MCF 10A (cell line): ENCODE measurements at places on chromosomes 7 and 10. TPM values are rescaled to one million over a fixed set of nuclear protein-coding genes. Genes with fewer than 3 reads are reported as not detected.
A peak's percentile ranks its signal among the peaks of the same experiment; 100 is the strongest.

DNA sequence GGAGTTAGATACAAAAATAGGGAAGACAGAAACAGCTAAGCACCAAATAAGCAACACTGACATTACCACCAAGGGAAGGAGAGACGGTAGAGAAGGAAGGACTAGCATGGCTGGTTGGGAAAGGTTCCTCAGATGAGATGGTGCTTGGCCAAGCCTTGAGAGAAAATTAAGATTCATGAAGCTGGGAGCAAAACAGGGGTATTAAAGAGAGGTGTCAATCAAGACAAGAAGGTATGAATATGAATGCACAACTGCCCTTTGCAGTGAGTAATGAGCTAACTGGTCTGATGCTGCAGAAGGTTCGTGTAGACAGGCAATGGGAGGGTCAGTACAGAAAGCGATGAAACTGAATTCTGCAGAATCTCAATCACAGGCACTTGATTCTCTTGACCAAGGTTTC is 67.7 kb downstream of the SLC37A3 start:
- no peak overlapping the region for H3K27ac ChIP-seq
- no peaks in the 10 kb centered on the region for H3K27me3 ChIP-seq
- no peak overlapping the region for H3K4me3 ChIP-seq
- no peak for DNase-seq
- H3K4me1 ChIP-seq, result no peaks in the 10 kb centered on the region
- H3K36me3 ChIP-seq, result peaks cover 23% of the 10 kb centered on the region

- peak overlapping the region; percentile 55 for H3K4me3 ChIP-seq
- peak; percentile 25 for DNase-seq
- peaks cover 22% of the 10 kb centered on the region for H3K27me3 ChIP-seq
- H3K4me1 ChIP-seq, result peaks cover 12% of the 10 kb centered on the region
Observed at GRCh38 chr10:110733218-110733952, 89.2 kb downstream of the RBM20 start.

DNAJC12 gene
- 9.5 and 13.8 TPM in 2 replicates for total RNA-seq

ZNF735 gene
- not detected in 2 replicates for total RNA-seq

- no peak for DNase-seq
- no peak overlapping the region for H3K4me3 ChIP-seq
- no peaks in the 10 kb centered on the region for H3K27me3 ChIP-seq
- H3K4me1 ChIP-seq, result peaks cover 27% of the 10 kb centered on the region
- H3K36me3 ChIP-seq, result peaks cover 73% of the 10 kb centered on the region
Observed at GRCh38 chr10:3111621-3112163, 44.3 kb downstream of the PFKP start.

GRCh38 chr10:89278034-89278535 is 23.8 kb upstream of the IFIT2 start:
- peak; percentile 98 for DNase-seq
- no peaks in the 10 kb centered on the region for H3K27me3 ChIP-seq
- H3K4me1 ChIP-seq, result peaks cover 53% of the 10 kb centered on the region
- peak overlapping the region; percentile 100 for H3K27ac ChIP-seq

GRCh38 chr10:26997610-26998009 is 102.7 kb downstream of the ANKRD26 start:
- DNase-seq, result no peak
- peaks cover 11% of the 10 kb centered on the region for H3K36me3 ChIP-seq
- no peaks in the 10 kb centered on the region for H3K4me1 ChIP-seq
- no peak overlapping the region for H3K4me3 ChIP-seq
- H3K27ac ChIP-seq, result no peak overlapping the region

DNA sequence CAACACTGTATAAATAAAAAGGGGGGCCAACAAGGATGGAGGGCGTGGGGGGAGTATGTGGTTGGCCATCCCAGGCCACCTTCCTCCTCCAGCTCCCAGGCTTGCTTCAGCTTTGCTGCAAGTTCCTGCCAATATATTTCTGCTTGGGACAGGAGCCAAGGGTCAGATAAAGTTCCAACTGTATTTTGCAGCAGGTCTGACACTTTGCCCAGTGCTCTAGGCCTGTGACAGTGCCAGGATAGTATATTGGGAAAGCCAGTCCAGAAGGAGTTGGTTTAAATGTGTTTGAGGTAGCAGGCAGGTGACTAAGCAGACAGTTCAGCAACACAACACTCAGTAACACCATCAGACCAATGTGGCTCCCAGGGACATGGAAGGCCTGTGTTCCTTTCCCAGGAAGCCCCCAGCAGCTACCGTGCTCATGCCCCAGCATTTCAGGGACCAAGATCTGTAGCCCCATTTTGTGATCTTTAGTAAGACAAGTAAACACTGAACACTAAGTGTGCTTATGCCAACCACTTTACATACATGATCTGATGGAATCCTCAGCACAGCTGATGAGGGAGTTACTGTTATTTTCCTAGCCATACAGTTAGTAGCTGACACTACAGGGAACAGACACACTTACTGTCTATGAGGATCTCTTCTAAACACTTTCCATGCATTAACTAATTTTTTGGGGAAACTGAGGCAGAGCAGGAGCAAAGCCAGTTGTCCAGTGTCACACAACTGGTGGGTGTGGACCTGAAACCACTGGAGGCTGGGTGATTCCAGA is 38.9 kb downstream of the DNAJB12 start:
- peak overlapping the region; percentile 80 for H3K27ac ChIP-seq
- peak; percentile 97 for DNase-seq
- H3K4me1 ChIP-seq, result peaks cover 38% of the 10 kb centered on the region
- no peak overlapping the region for H3K4me3 ChIP-seq
- H3K27me3 ChIP-seq, result no peaks in the 10 kb centered on the region

DNA sequence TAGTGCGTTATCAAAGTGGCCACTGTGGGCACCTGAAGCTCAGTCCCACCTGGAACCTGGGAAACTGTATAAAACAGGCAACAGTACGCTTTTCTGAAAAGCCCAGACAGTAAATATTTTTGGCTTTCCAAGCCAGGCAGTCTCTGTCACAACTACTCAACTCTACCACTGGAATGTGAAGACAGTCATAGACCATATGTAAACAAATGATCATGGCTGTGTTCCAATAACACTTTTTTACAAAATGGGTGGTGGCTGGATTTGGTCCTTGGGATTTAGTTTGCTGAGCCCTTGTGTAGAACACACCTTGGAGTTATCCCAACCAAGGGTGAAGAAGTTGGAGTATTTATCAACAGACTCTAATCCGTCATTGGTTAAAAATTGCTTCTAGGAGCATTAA is 259.9 kb downstream of the SKIDA1 start:
- peak; percentile 83 for DNase-seq
- H3K27ac ChIP-seq, result peak overlapping the region; percentile 93
- H3K4me3 ChIP-seq, result peak overlapping the region; percentile 35
- H3K36me3 ChIP-seq, result no peaks in the 10 kb centered on the region
- H3K4me1 ChIP-seq, result peaks cover 20% of the 10 kb centered on the region

DNA sequence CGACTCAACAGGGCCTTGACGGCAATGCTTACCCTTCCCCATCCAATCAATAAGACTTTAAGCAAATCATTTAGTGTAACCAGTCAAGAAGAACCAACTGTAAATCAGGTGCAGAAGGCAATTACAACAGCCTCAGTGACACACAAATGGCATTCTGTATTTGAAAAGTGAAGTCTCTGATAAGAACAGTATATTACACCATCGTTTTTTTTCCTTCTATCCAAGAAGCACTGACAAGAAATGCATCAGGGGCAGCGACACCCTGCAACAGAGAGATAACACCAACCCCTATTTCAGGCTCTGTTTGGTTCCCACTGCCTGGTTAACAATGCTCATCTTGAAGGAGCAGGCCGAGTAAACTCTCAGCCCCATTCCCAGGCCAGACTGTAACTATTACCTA is 204.0 kb upstream of the AOAH start:
- no peaks in the 10 kb centered on the region for H3K36me3 ChIP-seq
- peaks cover 5% of the 10 kb centered on the region for H3K4me1 ChIP-seq
- no peaks in the 10 kb centered on the region for H3K27me3 ChIP-seq
- no peak overlapping the region for H3K4me3 ChIP-seq
- DNase-seq, result no peak

GRCh38 chr10:50461834-50462233 is 161.9 kb downstream of the SGMS1 start:
- no peaks in the 10 kb centered on the region for H3K27me3 ChIP-seq
- no peaks in the 10 kb centered on the region for H3K4me1 ChIP-seq
- DNase-seq, result no peak

GRCh38 chr10:44476409-44477045 is 91.6 kb upstream of the CXCL12 start:
- no peak for DNase-seq
- no peaks in the 10 kb centered on the region for H3K36me3 ChIP-seq
- H3K4me1 ChIP-seq, result no peaks in the 10 kb centered on the region
- no peak overlapping the region for H3K4me3 ChIP-seq
- H3K27me3 ChIP-seq, result no peaks in the 10 kb centered on the region

GRCh38 chr7:99409192-99409572 is 413 bp downstream of the BUD31 start:
- peak overlapping the region; percentile 97 for H3K4me3 ChIP-seq
- H3K27me3 ChIP-seq, result no peaks in the 10 kb centered on the region
- H3K4me1 ChIP-seq, result peaks cover 26% of the 10 kb centered on the region
- peak overlapping the region; percentile 98 for H3K27ac ChIP-seq
- no peak for DNase-seq

TMEM139 gene
- 8.1 and 9.2 TPM in 2 replicates for total RNA-seq

GRCh38 chr10:128058750-128059134 is 67.5 kb downstream of the MKI67 start:
- no peaks in the 10 kb centered on the region for H3K27me3 ChIP-seq
- H3K27ac ChIP-seq, result no peak overlapping the region
- peaks cover 69% of the 10 kb centered on the region for H3K36me3 ChIP-seq

ELFN1 gene
- not detected in 2 replicates for total RNA-seq

GRCh38 chr10:34985146-34985545 is 105.0 kb downstream of the CUL2 start:
- H3K4me3 ChIP-seq, result no peak overlapping the region
- H3K4me1 ChIP-seq, result no peaks in the 10 kb centered on the region
- no peak overlapping the region for H3K27ac ChIP-seq
- H3K36me3 ChIP-seq, result no peaks in the 10 kb centered on the region
- no peaks in the 10 kb centered on the region for H3K27me3 ChIP-seq

- no peaks in the 10 kb centered on the region for H3K36me3 ChIP-seq
- peaks cover 22% of the 10 kb centered on the region for H3K4me1 ChIP-seq
- peak overlapping the region; percentile 67 for H3K27ac ChIP-seq
- DNase-seq, result peak; percentile 86
- no peak overlapping the region for H3K4me3 ChIP-seq
Observed at GRCh38 chr10:60148266-60148840, 241.3 kb downstream of the ANK3 start.

DNA sequence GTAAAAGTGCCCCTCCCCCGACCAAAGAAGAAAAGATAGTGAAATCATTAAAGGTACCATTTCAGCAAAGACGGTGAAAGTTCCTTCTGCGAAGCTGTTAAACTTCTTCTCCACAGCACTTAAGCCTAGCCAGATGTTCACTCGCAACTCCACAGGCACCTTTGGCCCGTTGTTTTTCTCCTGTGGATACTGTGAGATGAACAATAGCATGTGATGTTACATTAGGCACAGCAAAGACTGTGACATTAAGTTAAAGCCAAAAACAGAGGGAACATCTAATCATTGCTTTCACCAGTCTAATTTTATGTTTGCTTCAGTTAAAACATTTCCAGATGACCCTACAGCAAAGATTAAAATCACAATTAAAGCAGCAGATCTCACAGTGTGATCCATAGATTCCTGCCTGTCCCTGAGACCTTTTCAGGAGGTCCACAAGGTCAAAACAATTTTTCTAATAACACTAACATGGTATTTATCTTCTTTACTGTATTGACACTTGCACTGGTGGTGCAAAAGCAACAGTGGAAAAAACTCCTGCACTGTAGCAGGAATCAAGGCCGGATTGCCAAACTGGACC is 112.5 kb downstream of the MYOF start:
- no peak overlapping the region for H3K27ac ChIP-seq
- peaks cover 93% of the 10 kb centered on the region for H3K36me3 ChIP-seq
- H3K27me3 ChIP-seq, result no peaks in the 10 kb centered on the region
- H3K4me1 ChIP-seq, result no peaks in the 10 kb centered on the region
- no peak for DNase-seq
- H3K4me3 ChIP-seq, result no peak overlapping the region

- no peak overlapping the region for H3K27ac ChIP-seq
- no peak overlapping the region for H3K4me3 ChIP-seq
- DNase-seq, result no peak
- H3K27me3 ChIP-seq, result no peaks in the 10 kb centered on the region
Observed at GRCh38 chr7:142185801-142186200, 72.1 kb downstream of the PRSS58 start.

ABCB4 gene
- not detected in 2 replicates for total RNA-seq

- peaks cover 12% of the 10 kb centered on the region for H3K36me3 ChIP-seq
- no peaks in the 10 kb centered on the region for H3K27me3 ChIP-seq
- no peak overlapping the region for H3K27ac ChIP-seq
- peaks cover 25% of the 10 kb centered on the region for H3K4me1 ChIP-seq
Observed at GRCh38 chr7:151498495-151498894, 21.2 kb downstream of the RHEB start.

CPA5 gene
- total RNA-seq, result 0.42 TPM in 1 of 2 replicates, not detected in the other

- DNase-seq, result peak; percentile 90
- H3K27ac ChIP-seq, result peak overlapping the region; percentile 83
- no peaks in the 10 kb centered on the region for H3K27me3 ChIP-seq
- peak overlapping the region; percentile 31 for H3K4me3 ChIP-seq
Observed at GRCh38 chr10:109894516-109894915, 28.8 kb downstream of the XPNPEP1 start.

GRCh38 chr7:1922071-1922869 is 252.2 kb downstream of the ELFN1 start:
- peaks cover 5% of the 10 kb centered on the region for H3K4me1 ChIP-seq
- no peak overlapping the region for H3K27ac ChIP-seq
- DNase-seq, result no peak
- H3K4me3 ChIP-seq, result no peak overlapping the region
- H3K27me3 ChIP-seq, result no peaks in the 10 kb centered on the region
- H3K36me3 ChIP-seq, result no peaks in the 10 kb centered on the region

- H3K36me3 ChIP-seq, result no peaks in the 10 kb centered on the region
- peak overlapping the region; percentile 92 for H3K27ac ChIP-seq
- no peak overlapping the region for H3K4me3 ChIP-seq
- no peaks in the 10 kb centered on the region for H3K27me3 ChIP-seq
- DNase-seq, result no peak
- peaks cover 14% of the 10 kb centered on the region for H3K4me1 ChIP-seq
Observed at GRCh38 chr10:70362328-70362727, 20.1 kb downstream of the LRRC20 start.

DNA sequence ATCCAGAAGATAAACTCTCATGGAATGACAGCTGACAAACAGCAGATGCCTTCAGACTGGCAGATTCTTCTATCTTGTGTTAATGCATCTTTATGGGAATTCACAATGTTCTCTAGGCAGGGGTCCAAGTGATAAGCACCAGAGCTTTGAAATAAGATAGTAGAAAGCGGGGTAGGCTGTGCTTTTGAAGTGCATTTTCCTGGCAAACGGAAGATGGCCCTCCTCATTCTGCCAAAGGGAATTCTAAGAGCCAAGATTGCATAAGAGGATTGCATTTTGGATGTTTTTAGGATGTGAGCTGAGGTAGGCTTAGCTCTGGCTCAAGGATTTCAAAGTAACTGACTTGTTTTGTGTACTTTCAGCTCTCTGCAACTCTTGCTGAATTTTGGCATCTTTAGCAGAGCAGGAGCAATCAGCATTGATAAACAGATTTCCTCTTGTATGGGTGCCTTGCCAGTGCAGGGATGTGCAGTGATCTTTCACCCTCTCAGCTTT is 298.5 kb upstream of the KLF6 start:
- no peak overlapping the region for H3K4me3 ChIP-seq
- no peaks in the 10 kb centered on the region for H3K36me3 ChIP-seq
- H3K4me1 ChIP-seq, result no peaks in the 10 kb centered on the region
- H3K27ac ChIP-seq, result no peak overlapping the region

WDR86 gene
- total RNA-seq, result not detected in 2 replicates

AIFM2 gene
- total RNA-seq, result 19.2 and 21.9 TPM in 2 replicates
